G401 (cell line): ENCODE measurements at places on chromosomes 6 and 20. TPM values are rescaled to one million over a fixed set of nuclear protein-coding genes. Genes with fewer than 3 reads are reported as not detected.

- DNase-seq = no peak
These were observed 27.1 kb upstream of the EMILIN3 start for GRCh38 chr20:41393705-41394066.

DNA sequence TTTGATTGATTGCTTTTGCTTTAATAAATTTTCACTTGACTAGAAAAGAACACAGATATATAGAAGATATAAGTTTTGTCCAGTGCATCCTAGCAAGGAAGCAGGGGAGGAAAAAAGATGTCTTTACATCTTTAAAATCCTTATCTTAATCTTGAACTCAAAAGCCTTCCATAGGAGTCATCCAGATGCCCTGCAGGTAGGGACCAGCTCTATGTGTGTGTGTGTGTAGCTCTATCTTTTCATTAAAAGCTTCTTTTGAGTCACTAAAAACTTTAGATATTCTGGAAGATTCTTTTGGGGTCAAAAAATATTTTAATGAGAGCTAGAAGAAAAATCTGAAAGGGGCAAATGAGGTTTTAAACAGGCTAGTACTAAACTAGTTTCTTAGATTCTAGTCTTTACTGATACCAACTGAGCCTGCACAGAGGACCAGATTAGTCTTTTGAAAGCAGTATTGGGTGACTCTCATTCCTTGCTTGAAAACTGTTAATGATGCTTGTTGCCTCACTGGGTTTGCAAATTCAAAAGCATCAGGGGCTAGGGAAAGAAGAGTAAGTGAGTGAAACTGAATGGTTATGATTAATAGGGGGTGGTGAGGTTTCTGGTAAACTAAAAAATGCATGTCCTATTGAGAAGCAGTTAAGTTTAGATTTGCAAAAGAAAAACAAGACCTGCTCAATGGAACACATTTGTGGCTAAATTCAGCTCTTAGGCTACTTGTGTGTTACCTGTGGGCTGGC is 40.6 kb upstream of the JAG1 start:
- no peak for DNase-seq

DNA sequence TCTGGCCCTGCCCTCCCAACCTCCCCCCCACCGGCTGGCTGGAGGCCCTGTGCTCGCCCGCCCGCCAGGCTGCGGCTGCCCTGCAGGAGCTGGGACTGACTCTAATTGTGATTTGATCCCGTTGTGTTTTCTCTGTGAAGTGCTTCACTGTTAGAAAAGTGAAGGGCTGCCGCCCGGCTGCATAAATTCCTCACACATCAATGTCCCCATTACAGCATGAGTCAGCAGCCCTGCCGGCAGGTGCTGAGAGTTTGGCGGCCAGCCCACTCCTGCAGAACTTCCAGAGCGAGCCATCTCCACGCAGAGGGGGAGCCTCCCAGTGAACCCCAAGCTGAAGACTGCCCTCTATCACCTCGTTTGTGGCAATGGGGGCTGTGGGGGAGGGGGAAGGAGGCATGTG is 137.9 kb downstream of the DLL1 start:
- peak; percentile 82 for DNase-seq

- DNase-seq = peak; percentile 67
These were observed 528 bp downstream of the NUDT3 start for GRCh38 chr6:34391786-34392496.

GRCh38 chr20:34561661-34562060 is 3.1 kb downstream of the MAP1LC3A start:
- DNase-seq = no peak

- peak; percentile 49 for DNase-seq
These were observed 212.3 kb upstream of the MYLIP start for GRCh38 chr6:15916581-15916980.

GRCh38 chr20:29325304-29325640 is 1932.2 kb upstream of the DEFB115 start:
- DNase-seq = no peak

- no peak for DNase-seq
These were observed 17.6 kb upstream of the SNAI1 start for GRCh38 chr20:49964964-49965780.

DNA sequence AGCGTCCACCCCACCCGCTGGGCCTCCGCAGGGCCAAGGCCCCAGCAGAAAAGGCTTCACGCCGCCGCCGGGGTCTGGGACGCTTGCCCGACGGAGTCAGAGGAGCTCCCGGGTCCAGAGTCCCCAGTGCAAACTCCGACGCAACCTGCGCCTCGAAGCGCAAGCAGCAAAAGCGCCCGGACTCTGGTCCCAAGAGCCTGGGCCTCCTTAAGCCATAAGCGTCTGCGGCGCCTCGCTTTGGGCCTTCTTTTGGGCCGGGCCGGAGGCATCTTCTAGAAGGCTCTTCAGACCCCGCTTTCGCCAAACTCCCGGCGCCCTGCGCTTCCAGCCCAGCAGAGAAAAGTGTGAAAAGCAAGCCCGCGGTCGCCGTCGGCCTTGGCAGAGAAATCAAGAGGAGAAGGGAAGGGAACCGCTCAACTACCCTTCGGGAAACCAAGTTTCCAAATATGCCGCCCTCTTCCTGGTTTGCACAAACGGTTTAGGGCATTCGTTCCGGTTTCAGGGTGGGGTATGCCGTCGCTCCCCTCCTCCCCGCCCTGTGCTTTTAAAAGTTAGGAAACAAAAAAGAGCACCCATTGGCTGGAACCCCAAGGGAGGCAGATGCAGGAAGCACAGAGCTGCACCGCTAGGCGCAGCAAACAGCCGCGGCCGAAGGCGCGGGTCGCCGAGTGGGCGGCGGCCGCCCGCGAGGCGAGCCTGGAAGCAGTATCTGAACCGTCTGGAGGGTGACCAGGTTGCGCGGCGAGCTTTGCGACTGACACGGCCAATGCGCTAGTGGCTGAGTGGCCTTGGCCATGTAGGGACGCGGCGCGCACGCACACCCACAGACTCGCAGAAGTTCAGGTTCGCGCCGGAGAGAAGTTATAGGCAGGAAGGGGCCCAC is 1.2 kb downstream of the TBX18 start:
- no peak for DNase-seq

DNA sequence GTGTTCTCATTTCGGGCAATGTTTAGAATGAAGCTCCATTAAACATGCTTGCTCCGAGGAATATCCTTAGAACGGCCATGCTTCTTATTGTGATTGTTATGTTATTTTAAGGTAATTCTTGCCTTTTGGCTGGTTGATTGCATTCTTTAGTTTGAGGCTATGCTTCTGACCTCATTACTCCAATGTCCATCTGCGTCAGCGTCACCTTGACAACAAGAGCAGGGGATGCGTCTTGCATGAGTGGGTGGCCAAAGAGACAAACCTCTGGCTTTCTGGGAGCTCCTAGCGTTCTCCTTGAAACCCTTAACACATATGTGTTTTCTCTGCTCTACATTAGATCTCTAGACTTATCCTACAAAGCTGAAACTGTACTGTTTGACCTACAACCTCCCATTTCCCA is 184.3 kb downstream of the THBS2 start:
- peak; percentile 15 for DNase-seq

IFNGR1 gene
- 10.5 and 29.8 TPM in 2 replicates for total RNA-seq

SLC17A1 gene
- total RNA-seq = not detected in 2 replicates
